ENCODE measurements at places on chromosomes 3 and 15.

GRCh38 chr15:89591834-89592233, 16.6 kb downstream of the TICRR start:
- DNase-seq = no peak

- DNase-seq = no peak
Measured at GRCh38 chr15:78788016-78788660, 23.1 kb downstream of the ADAMTS7 start.

DNA sequence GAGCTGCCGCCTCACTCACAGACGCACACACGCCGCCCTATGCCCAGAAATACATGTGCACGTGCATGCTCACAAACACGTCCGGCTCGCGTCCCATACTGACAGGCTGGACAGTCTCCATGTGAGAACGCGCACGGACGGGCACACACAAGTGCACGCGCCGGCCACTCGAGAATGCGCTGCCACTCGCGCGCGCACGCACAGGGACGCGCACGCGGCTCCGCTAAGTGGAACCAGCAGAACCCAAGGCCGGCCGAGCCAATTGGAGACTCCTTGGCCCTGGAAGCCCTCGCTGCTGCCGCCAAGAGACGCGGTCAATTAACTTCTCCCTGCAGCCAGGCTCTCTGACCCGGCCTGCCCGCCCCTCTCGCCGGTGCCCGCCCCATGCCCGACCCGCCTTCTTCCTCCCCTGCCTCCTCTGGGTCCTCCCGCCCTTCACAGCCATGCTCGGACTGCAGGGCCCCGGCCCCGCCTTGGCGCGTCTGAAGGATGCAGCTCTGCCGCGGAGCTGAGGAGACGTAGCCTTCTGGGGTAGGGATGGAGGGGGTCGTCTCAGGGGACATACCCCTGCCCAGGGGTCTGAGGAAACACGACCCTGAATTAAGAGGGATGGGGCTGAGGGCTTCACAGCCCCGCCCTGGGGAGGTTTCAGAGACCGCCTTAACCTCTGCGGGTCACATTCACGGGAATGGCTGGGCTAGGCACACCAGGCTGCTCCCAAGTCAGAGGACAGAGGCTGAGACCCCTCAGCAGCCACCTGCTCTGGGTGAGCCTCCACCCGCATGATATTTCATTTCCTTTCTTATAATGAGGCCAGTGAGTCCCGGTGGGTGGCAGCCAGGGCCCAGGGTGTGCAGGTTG, 15.0 kb downstream of the PTH1R start:
- no peak for DNase-seq

GRCh38 chr3:63151897-63152296, 126.2 kb upstream of the SYNPR start:
- DNase-seq = no peak

GRCh38 chr3:8760506-8760905, 8.9 kb downstream of the OXTR start:
- DNase-seq = no peak

- no peak for DNase-seq
Measured at GRCh38 chr3:147838652-147839051, 429.5 kb downstream of the ZIC1 start.

DNA sequence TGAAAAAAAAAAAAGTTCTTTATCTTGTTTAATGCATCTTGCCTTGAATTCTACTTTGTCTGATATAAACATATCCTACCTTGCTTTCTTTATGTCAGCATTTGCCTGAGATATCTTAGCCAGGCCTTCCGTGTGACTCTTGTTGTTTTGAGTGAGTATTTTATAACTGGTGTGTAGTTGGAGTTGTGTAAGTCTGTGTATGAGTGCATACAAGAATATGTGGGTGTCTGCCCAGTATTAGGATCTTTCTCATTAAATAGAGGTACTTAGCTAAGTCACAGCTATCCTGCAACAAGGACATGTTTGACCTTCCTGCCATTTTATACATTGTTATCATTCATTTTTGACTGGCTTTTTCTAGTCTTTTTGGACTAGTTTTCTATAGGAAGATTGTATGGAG, 22.5 kb upstream of the TSPAN3 start:
- no peak for DNase-seq

DNA sequence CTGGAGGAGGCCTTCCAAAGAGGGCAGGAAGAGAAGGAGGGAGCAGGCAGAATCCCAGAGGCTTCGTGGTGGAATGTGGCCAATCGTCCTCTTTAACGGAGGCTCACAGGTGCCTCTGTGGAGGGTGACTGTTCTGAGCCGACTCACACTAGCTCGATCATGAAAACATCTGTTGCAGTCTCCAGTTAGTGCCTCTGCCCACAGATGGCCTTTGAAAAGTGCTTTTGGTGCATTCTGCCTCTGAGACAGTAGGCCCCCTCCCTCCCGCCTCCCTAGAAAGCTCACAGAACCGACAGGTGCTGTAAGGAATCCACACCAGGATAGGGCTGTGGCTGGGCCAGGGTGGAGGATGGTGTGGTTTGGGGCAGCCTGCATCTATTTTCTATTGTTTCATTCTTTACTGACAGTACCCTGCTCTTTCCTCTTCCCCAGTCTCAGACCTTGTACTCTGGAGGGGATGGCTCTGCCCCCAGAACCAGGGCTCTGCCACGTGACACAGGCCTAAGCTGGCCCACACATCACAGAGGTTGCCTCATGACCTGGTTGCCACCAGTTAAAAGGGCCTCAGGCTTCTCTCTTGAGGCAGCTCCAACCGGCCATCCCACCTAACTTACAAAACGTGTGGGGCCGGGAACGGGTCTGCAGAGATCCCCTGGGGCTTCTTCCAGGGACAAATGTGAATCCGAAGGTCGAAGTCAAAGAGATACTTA, 27.2 kb upstream of the PIGZ start:
- no peak for DNase-seq

DNA sequence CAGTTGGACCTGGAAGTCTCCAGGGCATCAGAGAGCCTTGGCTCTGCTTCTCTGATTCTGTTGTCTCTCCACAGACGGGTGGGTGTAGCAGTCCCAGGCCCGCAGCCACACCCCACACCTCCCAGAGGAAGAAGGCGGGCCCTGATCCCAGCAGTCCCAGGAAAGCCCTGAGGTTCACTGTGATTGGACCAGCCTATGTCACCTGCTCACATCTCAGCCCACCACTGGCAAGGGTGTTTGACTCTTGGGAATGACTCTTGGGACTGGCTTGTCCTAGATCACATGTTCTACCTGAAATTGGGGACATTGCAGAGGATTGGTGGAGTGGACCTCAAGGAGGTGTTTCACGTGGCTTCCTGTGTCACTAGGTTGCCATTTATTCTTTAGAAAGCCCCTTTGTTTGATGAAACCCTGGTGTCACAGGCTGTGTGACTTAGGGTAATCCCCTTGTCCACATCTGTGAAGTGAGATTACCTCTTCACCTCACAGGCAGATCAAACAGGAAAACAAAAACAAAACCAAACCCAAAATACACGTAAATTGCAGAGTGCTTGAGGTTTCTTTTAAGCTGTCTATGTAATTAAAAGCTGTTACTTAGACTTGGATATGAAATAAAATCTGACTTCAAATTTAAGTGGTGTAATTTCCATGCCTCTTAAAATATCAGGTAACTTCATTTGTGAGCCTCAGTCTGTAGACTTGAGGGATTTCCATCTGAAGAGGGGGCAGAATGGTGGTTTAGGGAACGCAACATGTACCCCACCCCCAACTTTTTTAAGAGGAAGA, 26.7 kb downstream of the FLNB start:
- DNase-seq = no peak

DNA sequence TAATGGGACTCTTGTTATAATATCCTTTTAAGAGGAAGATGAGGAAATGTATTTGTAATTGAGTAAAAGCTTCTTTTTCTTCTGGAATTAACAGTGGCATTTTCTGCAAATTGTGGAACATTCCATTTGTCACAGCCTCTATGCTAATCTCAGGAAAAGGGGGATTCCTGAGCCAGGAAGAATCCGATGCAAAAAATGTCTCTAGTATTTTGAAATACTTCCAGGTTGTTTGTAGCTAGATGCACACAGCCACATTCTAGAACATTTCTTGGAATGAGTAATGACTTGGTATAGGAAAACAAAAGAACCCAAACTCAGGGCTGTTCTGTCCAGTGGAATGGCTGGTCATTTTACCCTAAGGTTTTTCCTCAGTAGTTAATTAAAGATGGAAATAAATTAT, 98.5 kb upstream of the SLC2A2 start:
- no peak for DNase-seq

DNA sequence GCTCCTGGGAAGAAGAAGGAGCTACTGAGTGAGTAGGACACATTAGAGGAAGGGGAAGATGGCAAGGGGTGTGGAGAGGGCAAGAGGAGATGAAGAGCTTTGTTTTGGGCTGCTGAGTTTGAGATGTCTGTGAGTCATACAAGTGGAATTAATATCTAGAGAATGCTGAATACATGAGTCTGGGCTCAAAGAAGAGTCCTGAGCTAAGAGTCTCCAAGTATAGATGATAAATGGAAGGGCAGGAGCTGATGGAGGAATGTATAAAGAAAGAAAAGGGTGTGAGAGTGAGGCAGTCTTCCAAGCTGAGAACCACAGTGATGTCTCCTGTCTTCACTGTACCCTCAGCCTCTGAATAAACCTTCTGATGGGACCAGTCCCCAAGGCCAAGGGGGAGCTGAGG, 205.5 kb upstream of the MRPL3 start:
- no peak for DNase-seq

GRCh38 chr15:63495343-63495742, 9.1 kb upstream of the USP3 start:
- no peak for DNase-seq

GRCh38 chr3:149203758-149204157, 17.9 kb downstream of the CP start:
- no peak for DNase-seq

GRCh38 chr3:25911525-25912295, 121.8 kb downstream of the OXSM start:
- no peak for DNase-seq

DNA sequence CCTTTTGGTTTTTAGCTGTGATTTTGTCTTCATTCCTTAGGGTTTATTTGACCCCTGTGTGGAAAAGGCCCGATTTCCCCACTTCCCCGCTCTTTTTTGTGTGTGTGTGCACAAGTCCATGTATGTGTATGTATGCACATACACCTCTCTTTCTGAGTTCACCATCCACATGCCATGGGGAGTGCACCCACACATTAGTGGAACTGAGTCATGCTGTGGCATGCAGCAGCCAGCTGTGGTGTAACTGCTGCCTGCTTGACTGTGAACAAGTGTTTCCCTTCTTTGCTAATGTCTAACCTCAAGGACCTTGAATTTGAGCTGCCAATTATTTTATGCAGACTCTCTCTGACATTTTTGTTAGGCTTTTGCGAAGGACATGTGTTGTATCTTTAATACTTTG, 434.9 kb upstream of the TPM1 start:
- DNase-seq = no peak

- no peak for DNase-seq
Measured at GRCh38 chr3:99845331-99845730, 27.7 kb downstream of the CMSS1 start.

GRCh38 chr3:114274929-114275328, 18.9 kb upstream of the TIGIT start:
- DNase-seq = no peak

- no peak for DNase-seq
Measured at GRCh38 chr3:37768107-37768809, 93.4 kb upstream of the CTDSPL start.

- DNase-seq = no peak
Measured at GRCh38 chr3:61894988-61895935, 333.9 kb downstream of the PTPRG start.

DNA sequence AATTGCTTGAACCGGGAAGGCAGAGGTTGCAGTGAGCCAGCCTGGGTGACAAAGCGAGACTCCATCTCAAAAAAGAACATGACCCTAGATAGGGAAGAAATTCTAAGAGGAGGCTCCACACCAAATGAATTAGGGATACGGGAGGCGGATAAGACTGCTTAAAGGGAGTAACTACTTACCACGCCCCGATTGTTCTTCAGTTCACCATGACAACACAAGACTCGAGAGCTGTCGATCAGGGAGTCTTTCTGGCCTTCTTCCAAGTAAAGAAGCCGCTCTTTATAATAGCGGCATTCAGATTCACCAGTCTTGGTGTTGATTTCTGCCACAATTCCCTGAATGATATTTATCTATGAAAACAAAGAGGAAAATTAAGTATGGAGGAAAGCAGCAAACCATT, 53.9 kb upstream of the TASOR start:
- no peak for DNase-seq

DNA sequence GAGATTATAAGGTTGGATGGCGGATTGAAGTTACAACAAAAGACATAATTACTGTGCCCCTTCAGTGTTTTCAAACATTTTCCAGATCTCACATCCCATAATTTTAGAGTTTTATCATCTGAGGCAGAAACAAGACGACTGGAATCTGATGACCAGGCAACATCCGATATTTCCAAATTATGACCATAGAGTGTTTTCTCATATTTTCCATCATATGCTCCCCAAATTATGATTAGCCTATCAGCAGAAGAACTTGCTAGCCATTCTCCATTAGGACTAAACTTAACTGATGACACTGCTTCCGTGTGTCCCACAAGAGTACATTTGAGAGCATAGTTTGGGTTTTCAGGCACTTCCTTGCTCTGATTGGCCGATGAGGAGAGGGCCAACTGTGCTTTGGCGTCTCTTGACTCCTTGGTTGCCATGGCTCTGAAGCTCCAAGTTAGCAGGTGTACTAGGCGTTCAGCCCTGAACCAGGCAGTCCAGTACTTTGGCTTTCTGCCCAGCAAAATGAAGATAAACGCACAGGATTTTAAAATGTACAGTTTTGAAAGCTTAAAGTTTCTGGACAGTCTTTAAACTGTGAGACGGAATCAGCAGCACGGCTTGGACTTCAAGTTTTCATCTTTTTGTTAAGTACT, 638 bp downstream of the WDR5B start:
- no peak for DNase-seq

DNA sequence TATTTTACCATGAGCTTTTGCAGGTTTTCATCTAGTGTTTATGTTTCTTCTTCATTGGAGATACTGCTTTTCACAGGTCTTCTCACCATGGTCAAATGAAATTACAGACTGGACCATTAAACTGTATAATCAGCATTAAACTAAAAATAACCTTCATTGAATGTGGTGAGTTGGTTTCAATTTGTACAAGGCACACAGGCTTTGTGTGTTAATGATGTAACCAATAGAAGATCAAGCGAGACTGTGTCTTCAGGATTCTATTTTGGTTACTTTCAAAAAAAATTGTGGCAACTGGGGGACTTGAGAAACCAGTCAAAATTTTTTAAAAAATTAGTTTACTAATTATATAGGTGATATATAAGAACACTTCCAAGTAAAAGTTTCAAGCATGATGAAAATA, 54.3 kb upstream of the GCSAM start:
- no peak for DNase-seq

GRCh38 chr3:87810452-87811016, 248.3 kb downstream of the CGGBP1 start:
- no peak for DNase-seq
